GM18507 (cell line): ENCODE measurements at places on chromosomes 16 and 17.

DNA sequence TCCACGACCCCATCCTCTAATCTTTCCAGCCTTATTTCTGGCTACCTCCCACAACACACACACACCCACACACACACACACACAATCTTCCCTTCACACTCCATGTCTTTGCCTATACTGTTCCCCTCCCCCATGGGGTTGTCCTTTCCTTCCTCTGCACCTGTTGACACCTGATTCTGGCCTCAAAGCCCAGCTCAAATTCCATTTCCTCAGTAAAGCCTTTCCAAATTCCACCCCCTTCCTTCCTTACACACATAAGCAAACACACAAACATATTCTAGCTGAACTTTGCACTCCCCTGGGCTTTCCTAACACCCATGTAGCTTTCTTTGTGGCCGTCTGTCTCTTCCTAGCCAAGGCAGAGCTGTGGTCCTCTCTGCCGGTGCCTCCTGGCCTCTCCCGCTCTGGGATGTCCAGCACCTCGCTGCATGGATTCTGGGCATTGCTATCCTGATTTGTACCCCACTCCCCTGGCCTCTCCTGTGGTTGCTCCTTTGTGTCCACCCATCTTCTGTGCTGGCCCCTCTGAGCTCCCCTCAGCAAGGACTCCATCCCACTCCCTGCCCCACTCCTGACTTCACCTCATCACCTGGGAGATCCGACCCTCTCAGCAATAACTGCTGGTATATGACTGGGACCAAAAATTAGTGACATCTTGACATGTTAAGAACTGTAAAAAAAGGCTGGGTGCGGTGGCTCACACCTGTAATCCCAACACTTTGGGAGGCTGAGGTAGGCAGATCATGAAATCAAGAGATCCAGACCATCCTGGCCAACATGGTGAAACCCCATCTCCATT is 8.4 kb upstream of the SRCIN1 start:
- no peak for DNase-seq

DNA sequence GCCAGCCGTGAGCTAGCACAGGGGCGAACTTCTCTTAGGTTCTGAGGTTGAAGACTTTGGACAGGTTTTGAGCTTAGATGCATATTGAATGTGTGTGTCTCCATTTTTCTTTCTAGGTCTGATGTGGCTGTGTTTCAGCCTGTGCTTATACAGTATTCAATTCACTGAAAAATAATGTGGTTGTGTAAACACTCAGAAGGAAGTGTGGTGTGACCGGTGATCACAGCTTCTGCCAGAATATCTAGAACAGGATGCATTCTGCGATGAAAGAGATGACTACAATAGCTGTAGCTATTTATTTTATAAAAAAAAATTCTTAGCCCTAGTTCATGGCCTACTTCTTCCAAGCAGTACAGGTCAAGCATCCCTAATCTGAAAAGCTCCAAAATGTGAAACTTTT is 64.4 kb downstream of the MAP2K6 start:
- no peak for DNase-seq

DNA sequence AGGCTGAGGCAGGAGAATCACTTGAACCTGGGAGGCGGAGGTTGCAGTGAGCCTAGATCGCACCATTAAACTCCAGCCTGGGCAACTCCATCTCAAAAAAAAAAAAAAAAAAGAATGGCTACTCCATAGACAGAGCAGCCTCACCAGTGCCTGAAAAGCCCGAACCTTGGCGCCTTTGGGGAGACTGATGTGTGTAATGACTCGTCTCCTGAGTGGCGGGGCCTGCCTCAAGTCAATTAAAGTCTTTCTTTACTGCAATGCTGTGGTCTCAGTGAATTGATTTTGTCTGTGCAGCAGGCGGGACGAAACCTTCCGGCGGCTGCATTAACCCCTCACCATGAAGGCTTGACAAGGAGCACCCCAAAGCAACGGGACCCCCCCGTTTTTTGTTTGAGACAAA is 3.5 kb upstream of the UQCC4 start:
- DNase-seq: no peak

DNA sequence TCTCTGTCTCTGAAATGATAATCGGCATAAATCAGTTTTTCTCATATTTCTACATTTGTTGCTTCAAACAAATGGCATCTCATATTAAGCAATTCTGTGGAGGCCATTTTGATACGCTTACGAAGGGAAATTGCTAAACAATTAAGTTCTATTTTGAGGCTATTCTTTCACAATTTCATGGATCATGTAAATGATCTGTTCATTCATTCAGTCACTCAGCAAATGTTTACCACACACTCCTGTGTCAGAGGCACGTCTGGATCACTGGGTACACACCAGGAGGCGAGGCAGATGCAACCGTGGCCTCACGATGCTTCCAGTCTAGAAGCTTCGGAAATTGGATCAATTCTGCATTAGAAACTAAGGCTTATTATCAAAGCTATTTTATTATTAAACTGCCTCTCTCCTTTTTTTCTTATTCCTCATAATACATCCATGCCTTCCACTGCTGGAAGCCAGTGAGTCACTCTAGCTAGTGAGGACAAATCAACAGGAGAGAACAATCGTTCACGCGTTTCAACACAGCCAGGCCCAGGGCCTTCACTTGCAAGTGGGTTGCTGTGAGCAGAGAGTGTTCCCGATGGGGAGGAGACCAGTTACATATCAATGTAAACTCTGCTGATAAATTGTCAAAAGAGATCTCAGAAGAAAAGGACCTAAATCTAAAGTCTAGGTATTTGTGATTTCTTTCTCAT is 11.3 kb upstream of the SLC39A11 start:
- DNase-seq: no peak

GRCh38 chr16:66741169-66741900 is 10.1 kb downstream of the DYNC1LI2 start:
- DNase-seq: no peak

DNA sequence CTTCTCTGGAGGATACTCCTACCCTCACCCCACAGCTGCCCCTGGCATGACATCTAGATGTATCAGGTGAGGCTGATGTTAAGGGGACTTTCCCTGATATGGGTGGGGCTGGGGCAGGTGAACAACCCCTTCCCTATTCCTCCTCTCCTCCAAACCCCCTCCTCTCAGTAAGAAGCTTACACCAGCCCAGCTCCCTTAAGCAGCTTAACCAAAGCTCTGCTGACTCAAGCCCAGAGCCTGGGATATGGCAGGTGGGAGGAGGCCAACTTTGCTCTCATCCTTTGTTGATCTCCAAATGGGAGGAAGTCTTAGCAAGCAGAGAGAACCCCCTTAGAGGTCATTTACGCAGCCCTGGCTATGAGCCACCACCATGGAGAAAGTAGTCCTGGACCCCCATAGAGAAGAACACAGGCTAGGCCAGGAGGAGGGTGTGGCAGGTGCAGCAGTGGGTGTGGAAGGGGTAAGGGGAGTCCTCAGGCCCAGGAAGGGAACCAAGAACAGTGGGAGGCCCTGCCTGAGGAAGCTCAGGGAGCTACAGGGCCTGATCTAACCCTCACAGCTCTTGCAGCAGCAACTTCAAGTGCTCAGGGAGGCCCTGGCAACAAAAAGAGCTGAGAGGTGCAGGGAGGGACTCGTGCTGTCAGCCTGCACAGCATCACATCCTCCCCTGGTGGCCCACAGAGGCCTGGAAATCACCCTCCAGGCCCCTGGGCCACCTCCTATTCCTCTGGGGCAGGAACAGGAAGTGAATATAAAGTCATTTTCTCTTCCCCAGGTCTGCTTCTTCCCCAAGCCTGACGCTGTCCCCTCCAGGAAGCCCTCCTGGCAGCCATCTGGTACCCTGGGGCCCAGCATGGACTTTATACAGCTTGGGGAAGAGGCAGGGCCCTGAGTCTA is 2.9 kb downstream of the UNC119 start:
- no peak for DNase-seq

GRCh38 chr16:67247192-67248072 is at the start of gene FHOD1:
TSS of gene FHOD1 (minus strand) at chr16:67247481. CDS start at chr16:67247410, 71 bp downstream.
- peak; percentile 93 for DNase-seq

DNA sequence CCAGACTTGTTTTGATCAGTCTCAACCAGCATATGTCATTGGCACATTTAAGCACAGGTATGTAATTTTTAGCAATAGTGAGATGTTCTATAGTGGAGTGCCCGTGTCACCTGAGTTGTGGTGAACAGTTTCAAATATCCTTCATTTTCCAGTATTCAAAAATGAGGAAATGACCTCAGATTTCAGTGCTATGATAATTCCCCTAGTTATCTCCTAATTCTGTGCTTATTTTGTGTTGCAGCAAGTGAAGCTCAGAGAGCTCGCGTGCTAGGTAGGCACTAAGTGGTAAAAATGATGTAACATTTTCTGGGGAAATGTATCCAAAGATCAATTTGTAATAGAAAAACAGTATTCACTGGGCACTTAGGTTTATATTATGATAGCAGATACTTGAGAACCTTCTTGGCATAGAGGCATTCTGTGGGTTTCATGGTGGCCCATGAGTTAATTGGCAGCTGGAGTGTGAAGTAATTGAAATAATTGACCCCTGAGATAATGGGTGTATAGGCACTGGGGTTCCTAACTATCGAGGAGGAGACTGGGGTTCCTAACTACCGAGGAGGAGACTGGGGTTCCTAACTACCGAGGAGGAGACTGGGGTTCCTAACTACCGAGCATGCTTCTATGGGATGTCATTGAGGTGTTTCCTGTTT is 159.1 kb downstream of the PRKCA start:
- no peak for DNase-seq

DNA sequence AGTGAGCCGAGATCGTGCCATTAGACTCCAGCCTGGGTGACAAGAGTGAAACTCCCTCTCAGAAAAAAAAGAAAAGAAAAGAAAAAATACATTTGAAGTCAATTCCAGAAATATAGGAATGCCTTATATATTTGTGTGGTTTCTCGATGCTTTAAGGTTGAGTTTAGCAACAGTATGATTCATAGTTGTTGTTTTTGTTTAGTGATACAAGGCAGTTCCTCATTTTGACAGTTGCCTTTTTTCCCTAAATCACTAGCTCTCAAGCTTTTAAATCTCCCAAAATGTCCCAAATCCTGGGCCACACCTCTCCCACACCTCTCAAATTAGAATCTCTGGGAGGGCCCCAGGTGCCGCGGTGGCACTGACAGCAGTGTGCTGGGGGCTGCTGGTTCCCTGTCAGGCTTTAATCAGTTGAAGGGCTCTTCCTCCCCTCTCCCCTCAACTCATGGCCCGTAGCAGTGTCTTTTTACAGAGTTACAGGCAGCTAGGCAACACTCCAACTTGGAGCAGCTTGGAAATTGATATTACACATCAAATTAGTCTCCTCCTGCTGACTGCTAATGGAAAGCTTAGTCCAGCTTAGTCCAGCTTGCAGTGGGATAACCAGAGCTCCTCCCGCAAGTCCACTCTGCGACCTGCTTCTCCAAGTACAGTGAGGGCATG is 58.4 kb downstream of the EPN2 start:
- no peak for DNase-seq

GRCh38 chr17:77498091-77498741 is 357.4 kb downstream of the SEC14L1 start:
- DNase-seq: no peak

DNA sequence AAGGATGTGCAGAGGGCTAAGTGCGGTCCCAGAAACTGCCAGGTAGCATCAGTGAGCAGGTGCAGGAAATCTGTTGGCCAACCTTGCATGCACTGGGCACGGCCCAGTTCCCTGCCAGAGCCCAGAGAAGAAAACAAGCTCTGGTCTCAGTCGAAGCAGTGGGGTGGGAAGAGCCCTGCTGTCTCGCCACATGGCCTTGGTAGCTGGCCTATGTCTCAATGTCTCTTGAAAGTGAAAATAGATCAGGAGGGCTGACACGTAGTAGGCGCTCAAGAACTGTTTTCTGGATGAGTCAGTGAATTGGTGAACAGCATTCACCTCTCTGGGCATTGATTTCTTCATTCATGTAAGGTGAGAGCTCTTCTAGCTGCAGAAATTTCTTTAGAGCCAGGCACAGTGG is 90.4 kb downstream of the MARF1 start:
- DNase-seq: no peak

- no peak for DNase-seq
Measured at GRCh38 chr17:46063241-46063640, 64.2 kb downstream of the STH start.

GRCh38 chr17:65503557-65503956 is 57.9 kb downstream of the AXIN2 start:
- no peak for DNase-seq

- DNase-seq: no peak
Measured at GRCh38 chr17:48497103-48497502, 33.7 kb downstream of the HOXB1 start.

DNA sequence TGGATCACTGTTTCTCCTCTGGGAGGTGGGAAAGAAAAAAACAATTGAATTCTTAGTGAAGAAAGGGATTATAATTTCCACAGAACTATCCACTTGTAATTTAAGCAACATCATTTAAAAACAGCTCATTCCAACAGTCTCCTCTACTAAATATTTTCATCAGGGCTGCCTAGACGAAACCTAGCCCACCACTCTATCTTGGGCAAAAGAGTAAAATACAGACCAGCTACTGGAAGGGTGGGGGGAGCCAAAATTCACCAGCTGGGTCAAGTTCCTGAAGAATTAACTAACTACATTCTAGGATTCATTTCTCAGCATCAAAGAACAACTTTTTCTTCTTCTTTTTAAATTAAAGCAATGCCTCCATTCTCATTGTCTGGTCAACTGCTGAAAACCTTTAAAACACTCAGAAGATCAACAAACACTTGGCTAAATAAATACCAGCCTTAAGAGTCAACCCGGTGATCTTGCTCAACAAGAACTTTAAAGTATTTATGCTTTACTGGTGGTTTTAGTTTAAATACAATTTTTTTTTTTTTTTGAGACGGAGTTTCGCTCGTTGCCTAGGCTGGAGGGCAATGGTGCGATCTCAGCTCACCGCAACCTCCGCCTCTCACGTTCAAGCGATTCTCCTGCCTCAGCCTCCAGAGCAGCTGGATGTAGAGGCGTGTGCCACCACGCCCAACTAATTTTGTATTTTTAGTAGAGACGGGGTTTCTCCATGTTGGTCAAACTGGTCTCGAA is 25.2 kb downstream of the KANSL1 start:
- DNase-seq: no peak

DNA sequence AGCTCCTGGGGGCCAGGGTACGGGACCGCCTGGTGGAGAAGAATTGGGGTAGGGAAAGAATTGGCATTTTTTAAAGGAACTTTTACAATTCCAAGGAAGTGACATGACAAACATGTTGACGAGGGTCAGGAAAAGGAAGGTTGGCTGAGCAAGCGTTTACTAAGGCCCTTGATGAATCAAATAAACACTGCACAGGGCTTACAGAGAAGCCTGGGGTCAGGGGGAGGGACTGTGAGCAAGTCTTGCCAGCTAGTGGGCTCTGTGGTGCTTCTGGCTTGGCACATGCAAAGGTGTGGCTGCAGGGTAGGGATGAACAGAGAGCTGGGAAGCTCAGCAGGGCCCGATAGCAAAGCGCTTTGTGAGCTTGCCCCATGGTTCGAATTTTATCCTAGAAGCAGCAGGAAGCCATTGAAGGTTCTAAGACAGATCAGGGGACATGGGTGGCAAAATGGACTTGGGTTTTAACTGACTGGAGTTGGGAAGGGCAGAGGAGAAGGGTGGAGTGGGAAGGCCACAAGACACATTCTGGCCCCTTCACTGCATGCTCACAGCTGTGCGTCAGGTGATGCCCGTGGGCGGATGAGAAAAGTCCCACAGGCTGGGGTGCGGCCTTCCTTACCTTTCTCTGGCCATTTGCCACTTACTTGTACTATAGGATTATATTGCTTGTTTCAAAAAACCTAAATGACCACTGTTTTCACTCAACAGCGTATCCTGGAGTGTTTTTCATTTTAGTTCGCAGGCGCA is 117.8 kb downstream of the SOCS1 start:
- DNase-seq: no peak

GRCh38 chr17:35973333-35974260 is 7.7 kb downstream of the CCL16 start:
- no peak for DNase-seq

GRCh38 chr17:4007346-4008081 is 43.3 kb upstream of the ATP2A3 start:
- DNase-seq: no peak

GRCh38 chr17:75637551-75637950 is 4.3 kb downstream of the SMIM5 start:
- no peak for DNase-seq
